ENCODE measurements at places on chromosomes 7 and 10. TPM values are rescaled to one million over a fixed set of nuclear protein-coding genes. Genes with fewer than 3 reads are reported as not detected.

- DNase-seq, result no peak
Measured at GRCh38 chr7:115267503-115267902, 345.6 kb downstream of the MDFIC start.

- no peak for DNase-seq
Measured at GRCh38 chr10:127020260-127020659, 115.0 kb downstream of the DOCK1 start.

Gene FAM24B
- 2.2 TPM for total RNA-seq

GRCh38 chr7:108459922-108460551, 3.8 kb upstream of the NRCAM start:
- peak; percentile 48 for DNase-seq

DNA sequence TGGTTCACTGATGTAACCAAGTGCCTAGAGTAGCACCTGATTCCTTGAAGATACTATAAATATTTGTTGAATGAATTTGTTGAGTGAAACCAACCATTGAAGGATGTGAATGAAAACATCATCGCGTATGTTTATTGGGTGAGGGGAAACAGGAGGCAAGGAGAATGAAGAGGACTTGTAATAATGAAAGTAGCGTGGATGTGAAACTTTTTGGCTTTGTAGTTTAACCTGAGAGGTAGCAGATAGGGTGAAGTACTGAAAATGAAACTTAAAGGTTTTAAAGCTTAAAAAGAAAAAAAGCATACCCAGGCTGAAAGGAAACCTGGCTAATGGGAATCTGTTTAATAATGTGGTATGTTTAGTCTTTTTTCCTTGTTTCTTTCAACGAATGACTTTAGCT, 5.2 kb downstream of the CCNY start:
- DNase-seq, result no peak

DNA sequence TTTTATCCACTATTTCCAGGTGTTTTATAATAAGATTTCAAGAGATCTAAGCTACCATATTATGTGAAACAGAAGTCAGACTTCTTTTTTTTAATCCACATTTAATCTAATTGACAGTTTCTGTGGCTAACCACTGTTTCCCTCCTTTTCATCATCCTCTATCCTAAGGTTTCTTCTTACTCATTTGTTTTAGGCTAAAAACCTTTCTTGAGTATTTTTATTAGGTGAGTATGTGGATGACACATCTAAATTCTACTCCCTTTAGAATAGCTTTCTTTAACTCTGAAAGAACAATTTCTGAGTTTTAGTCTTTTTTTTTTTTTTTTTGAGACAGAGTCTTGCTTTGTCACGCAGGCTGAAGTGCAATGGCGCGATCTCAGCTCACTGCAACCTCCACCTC, 62.7 kb downstream of the NPY start:
- peak; percentile 79 for DNase-seq

All from M059J (cell line).